ENCODE measurements at places on chromosomes 1 and 21. TPM values are rescaled to one million over a fixed set of nuclear protein-coding genes. Genes with fewer than 3 reads are reported as not detected.

Gene PEA15
- 133 TPM for total RNA-seq

Gene RGSL1
- not detected for total RNA-seq

- DNase-seq, result no peak
These were observed 118.3 kb downstream of the NUF2 start for GRCh38 chr1:163440090-163440489.

Gene OR2T29
- total RNA-seq, result not detected

GRCh38 chr1:30965924-30966599 lies 57.5 kb upstream of the SDC3 start:
- no peak for DNase-seq

GRCh38 chr1:154093699-154094098 lies 61.2 kb downstream of the NUP210L start:
- no peak for DNase-seq

Data from ureter (tissue), 1 donor.